Iris pigment epithelial cell (primary cell): ENCODE measurements at places on chromosomes 6 and 20.

DNA sequence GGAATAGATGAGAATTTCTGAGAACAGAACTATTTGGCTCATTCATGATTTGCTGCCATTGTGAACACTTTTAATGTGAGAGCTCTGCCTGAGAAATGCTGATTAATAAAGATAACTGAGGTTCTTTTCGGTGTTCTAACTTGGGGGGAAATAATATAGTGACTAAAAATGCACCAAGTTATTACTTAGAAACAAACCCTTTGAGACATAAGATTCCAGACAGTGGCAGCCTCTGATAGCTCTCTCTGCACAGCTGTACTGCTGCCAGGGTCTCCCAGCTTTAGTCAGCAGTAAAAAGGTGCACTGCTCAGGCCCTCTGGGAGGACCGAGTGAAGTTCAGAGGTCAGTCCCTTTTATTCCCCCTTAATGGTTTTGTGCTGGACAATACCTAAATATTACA is 2.5 kb upstream of the PRDM1 start:
- no peak for DNase-seq

DNA sequence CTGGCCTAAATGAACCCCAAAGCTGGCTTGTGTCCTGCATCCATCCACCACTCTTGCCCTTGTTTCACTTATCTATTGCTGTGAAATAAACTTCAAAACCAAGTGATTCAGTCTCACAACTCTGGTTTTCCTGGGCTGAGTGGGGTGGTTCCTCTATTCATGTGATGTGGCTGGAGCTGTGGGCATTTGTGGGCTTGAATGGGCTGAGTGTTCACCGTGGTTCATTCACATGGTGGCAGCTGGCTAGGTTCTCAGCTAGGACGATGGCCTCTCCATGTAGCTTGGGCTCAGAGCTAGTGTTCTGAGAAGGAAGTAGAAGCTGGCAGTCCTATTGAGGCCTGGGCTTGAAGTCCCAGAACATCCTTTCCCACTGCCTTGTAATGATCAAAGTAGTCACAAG is 30.4 kb downstream of the FKBP1A start:
- DNase-seq, result no peak

- no peak for DNase-seq
Observed at GRCh38 chr20:20206788-20207187, 154.5 kb downstream of the CFAP61 start.

DNA sequence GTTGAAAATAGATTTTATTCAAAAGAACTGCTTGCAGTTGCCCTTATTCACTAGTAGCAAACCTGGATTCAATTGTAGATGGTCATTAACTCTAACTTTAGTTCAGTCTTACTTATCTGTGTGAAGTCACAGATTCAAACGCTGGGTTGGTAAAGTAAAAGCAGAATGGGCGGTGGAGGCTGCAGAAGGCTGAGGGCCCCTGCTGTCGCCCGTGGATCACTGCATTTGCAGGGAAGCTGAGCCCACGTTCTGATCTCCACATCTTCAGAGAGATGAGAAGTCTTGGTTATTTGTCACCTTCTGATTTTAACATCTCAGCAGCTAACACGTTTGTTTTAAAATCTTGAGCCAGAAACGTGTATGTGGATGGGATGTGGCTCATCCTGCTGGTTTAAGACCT is 75.1 kb downstream of the SNX9 start:
- no peak for DNase-seq

- peak; percentile 66 for DNase-seq
Observed at GRCh38 chr6:106560996-106561685, 68.2 kb downstream of the RTN4IP1 start.

- no peak for DNase-seq
Observed at GRCh38 chr20:32056708-32057483, 4.9 kb downstream of the HCK start.

DNA sequence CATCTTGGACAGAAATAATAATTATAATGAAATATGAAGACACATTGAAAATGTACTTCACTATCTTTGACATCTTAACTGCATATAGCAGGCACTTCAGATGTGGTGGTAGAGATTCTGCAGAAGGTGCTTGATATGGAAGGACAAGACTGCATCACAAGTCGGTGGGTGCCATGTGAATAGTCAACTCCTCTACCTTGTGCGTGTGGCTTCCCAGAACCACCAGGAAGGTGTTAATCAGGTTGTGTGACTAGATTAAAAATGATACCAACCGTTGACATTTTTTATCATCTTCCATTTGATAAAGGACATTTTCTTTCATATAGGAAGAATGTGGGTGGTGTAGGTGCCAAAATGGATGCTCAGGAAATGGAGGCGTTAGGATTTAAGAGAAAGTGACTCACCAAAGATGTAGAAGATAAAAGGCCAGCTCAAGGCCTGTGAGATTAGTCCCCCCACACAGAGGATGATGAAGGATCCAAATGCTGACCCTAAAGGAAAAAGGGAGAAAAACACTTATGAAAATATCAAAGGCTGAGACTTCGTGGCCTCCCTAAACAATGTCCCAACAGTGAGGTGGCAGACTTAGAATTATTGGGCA is 12.3 kb downstream of the SLC17A2 start:
- no peak for DNase-seq

DNA sequence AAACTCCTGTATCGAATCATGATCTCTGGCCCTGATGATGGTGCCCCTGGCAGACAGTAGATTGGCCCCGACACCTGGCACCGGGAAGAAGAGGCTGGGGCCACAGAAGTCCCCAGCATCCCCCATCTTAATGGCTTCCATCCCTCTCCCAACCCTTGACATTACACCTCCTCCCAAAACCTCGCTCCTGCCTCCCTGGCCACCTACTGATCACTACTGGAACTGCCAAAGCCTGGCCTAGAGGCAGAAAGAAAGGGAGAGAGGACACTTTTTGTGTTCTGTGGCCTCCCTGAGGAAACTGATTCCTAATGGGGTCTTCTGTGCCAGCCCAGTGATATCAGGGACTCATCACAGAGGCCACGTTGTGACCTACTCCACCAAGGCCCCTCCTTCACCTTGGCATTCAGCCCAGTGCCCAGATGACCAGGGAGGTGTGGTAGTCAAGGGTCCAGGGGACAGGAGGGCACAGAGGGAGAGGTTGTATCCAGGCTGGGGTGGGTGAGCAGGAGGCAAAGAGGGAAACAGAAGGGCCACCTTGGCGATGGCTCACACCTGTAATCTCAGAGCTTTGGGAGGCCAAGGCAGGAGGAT is 6.1 kb downstream of the C20orf173 start:
- peak; percentile 22 for DNase-seq

- DNase-seq, result no peak
Observed at GRCh38 chr6:152859225-152859624, 108.6 kb downstream of the VIP start.

DNA sequence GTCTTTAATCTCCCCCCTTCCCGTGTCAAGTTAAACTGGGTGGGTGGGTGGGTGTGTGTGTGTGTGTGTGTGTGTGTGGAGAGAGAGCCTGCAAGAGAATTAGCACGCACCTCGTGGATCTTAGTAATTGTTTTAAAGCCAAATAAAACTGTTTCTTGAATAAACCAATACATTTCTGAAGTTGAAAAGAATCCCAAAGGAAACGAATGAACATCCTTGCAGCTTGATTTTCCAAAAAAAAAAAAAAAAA is 381 bp upstream of the BICRAL start:
- DNase-seq, result no peak

- no peak for DNase-seq
Observed at GRCh38 chr6:16632101-16632500, 129.2 kb downstream of the ATXN1 start.

GRCh38 chr20:23508449-23509229 is 17.7 kb downstream of the CST8 start:
- DNase-seq, result no peak

DNA sequence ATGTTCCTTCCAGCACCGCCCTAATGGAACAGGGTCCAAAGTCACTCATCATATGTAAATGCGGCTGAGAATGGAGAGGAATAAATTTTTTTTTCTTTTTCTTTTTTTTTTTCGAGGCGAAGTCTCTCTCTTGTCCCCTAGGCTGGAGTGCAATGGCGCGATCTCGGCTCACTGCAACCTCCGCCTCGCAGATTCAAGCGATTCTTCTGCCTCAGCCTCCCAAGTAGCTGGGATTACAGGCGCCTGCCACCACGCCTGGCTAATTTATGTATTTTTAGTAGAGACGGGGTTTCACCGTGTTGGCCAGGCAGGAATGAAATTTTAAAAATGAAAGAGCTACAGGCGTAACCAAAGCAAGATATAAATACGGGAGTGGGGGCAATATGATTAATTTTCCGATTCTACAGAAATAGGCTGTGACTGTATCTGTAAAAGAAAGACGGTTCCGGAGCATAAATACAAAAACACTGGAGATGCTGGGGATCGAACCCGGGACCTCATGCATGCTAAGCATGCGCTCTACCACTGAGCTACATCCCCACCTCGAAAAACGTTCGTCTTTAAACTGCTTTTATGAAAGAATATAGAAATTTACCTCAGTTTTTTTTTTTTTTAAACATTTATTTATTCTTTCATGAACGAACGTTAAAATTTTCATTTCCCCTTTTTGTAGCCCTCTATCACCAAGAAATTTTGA is 132.2 kb downstream of the GPX5 start:
- peak; percentile 59 for DNase-seq

GRCh38 chr6:108438918-108439317 is 121.8 kb upstream of the FOXO3 start:
- DNase-seq, result no peak

DNA sequence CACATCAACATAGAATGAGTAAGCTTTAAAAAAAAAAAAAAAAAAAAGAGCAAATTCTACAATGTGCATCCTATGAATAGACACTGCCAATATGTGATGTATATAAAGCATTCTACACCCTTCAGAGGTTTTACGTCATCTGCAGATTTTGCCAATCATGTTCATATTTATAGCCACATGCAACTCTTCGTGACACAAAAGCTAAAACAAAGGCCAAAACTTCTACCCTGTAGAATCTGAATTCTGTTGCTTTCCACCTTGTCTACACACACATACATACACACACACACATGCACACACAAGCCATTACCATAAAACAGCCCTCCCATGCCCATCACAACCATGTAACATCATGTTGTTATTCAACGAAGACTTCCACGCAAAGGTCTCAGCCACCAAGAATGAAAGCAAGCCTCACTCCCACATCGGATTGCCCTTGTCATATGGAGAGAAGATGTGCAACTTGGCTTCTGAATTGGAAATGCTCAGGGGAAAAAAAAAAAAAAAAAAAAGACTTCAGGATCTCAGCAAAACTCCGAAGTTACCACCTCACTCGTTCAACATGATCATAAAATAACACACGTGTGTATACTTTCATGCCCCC is 479.4 kb upstream of the JARID2 start:
- no peak for DNase-seq

DNA sequence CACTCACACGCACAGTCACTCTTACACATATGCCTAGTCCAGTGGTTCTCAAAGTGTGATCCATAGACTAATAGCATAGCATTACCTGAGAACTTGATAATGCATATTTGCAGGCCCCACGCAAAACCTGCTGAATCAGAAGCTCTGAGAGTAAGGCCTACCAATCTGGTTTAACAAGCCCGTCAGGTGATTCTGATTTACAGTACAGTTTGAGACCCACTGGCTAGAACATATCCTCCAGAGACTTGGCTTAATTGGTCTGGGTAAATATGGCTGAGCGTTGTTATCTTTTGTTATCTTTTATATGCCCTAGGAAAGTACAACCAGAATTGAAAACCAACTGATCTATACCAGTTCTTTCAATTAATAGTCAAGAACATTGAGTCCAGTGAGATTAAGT is 9.6 kb downstream of the TSPYL4 start:
- DNase-seq, result no peak

DNA sequence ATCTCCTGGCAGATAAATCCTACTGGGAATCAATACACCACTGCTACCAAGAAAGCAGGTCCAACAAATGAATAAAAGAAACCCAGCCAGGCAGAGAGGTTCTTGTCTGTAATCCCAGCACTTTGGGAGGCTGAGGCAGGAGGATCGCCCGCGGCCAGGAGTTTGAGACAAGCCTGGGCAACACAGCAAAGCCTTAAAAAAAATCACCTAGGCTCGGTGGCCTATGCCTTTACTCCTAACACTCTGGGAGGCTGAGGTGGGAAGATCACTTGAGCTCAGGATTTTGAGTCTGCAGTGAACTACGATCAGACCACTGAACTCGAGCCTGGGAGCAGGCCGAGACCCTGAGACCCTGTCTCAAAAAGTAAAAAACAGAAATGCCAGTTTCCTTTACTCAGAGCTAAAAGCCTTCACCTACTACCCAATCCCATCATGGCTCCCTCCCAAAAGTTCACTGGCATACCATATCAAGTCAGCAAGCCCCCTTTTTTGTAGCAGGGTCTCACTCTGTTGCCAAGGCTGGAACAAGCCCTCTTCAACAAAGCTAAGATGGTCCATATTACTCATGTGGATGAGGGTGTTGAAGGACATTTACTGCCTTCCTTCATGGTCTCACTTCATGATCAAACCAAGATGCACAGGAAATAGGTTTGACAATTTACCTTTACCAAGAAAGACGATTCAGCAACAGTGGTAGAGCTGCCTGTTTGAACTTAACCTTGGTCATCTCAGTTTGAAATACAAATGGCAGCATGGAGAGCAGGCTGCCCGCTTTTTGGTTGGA is 5.3 kb downstream of the SNX5 start:
- no peak for DNase-seq

DNA sequence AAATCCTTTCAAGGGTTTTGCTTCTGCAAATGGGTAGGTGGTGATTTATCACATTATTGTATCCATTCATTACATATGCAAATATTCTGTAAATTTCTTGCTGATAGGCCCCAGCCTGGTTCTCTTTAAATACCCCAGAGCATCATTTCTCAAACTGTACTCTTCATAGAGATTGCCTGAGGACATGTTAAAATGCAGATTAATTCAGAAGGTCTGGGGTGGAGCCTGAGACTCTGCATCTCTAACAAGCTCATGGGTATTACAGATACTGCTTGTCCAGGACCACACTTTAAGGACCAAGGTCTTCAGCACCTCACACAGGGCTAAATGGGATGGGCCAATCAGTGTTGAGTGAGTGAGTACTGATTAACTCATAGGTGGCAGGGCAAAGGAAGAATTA is 46.3 kb downstream of the PKHD1 start:
- no peak for DNase-seq

DNA sequence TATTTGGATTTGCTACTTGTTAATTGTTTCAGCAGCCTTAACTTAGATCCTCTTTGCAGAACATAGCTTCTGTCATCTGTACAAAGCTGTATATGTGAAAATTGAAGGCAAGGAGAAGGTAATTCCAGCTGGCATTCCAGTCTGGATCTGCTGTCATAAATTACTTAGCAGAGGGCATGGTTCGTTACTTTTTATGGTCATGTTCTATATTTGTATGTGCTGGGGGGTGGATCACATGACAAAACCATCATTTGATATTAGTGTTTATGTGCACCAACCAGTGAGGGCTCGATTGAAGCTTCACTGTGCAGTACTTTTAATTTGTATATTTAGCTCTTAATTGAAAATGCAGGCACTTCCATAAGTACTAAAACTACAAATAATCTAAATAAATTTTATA is 80.2 kb downstream of the CAP2 start:
- no peak for DNase-seq

- no peak for DNase-seq
Observed at GRCh38 chr6:5133943-5134342, 48.8 kb downstream of the PPP1R3G start.

GRCh38 chr6:79468116-79468515 is 69.1 kb downstream of the LCA5 start:
- peak; percentile 52 for DNase-seq
